Activated effector memory CD4-positive, alpha-beta T cell treated with Interleukin-2 at 50 U/mL for 16 hours (primary cell): ENCODE measurements at places on chromosomes 13 and 19.
A peak's percentile ranks its signal among the peaks of the same experiment; 100 is the strongest.

DNA sequence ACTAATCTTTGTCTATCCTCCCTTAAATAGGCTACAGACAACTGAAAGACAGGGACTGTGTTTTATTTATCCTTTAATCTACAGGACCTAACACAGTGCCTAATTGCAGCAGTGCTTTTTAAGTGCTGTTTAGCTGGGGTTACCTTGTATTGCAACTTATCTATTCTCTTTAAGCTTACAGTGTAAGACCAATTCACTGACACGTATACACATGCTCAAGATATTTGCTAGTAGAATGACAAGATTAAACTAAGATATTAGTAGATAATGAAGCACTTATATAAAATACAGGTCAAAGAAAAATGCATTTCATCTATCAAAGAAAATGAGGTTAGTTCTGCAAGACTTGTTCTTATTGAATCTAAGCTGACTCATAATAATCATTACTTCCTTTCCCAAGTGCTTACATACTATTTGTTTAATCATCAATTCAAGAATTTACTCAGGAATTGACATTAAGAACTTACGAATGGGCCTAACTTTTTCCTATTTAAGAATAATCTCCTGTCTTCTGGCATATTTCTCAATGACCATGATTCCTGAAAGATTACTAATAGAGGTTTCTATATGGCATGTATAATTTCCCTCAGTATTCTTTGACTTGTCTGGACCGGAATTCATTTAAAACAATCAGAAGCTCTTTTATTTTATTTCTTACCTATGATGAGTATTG is 75.8 kb upstream of the MAB21L1 start:
- DNase-seq: no peak

- DNase-seq: no peak
Measured at GRCh38 chr19:6596621-6597020, 5.7 kb upstream of the CD70 start.

DNA sequence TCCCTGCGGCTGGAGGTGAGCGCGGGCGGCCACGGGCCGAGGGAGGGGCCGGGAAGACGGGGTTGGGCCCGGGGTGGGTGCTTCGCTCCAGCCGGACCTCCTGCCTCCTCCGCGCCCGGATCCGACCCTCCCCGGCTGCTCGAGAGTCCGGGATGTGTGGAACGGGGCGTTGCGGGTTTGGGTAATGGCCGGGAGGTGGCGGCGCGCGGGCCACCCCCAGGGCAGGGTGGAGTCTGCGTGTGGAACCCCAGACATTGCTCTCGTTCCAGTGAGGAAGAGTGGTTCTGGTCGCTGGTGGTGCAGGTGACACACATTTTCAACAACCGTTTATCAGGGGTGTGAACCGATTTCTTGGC is 38.8 kb downstream of the ARHGEF7 start:
- DNase-seq: no peak

DNA sequence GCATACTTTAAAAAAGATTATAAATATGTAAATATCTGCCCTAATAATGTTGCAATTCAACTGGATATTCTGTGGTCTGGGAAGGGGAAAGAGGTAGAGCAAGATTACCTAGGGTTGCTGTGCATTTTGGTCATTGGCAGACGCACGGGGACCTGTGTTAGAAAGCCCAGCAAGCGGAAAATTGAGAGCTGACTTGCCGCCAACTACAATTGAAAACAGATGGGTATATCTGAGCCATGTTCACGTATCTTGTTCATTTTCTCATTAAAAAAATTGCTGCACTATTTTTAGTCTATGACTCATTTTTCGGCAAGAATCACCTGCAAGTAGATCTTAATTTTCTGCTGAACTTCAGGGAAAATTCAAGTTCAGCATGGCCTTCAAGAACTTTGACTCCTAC is 308.5 kb upstream of the TMTC4 start:
- no peak for DNase-seq

DNA sequence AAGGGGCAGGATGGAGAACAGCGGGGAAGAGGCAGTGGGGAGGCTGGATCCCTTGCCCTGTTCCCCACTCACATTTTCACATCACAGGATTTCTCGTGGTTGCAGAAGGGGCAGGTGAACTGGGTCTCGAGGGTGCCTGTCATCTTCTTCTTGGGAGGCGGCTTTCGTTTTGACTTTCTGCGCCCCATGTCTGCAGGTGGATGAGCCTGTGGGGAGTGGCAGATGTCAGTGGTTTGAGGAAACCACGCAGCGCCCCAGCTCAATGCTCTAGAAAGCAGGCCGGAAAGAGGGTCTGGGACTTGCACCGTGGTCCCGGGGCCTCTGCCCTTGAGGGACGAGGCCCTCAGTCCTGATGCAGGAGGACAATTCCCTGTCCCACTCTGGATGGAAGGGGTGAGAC is 4.9 kb downstream of the ELOF1 start:
- no peak for DNase-seq

DNA sequence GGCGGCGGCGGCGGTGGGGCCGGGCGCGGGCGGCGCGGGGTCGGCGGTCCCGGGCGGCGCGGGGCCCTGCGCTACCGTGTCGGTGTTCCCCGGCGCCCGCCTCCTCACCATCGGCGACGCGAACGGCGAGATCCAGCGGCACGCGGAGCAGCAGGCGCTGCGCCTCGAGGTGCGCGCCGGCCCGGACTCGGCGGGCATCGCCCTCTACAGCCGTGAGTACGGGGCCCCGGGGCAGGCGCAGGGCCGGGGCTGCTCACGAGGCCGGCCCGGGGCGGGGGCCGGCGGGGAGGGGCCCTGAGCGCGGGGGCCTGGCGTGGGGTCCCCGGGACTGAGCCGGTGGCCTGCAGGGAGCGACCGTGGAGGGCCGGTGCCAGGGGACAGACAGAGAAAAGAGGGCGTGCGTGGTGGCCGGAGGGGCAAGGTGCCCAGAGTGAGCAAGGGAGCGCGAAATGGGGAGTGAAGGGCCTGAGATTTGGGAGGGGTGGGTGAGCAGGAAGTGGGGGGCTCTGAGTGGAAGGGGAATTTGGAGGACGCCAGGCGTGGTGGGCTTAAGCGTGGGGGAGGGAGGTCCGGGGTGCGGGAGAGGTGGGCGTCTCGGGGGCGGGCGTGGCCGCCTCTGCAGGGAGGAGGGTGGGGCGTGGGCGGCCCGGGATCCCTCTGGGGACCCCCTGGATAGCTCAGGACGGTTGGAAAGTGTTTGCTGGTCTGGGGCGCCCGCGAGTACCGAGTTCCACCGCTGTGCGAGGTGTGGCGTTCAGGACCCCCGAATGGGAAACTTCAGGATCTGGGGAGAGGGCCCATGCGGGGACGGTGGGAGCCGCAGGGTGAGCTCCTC is 575 bp downstream of the CARM1 start:
- peak; percentile 23 for DNase-seq
